Transverse colon (tissue), 4 donors: ENCODE measurements at places on chromosomes 11 and 22. TPM values are rescaled to one million over a fixed set of nuclear protein-coding genes. Genes with fewer than 3 reads are reported as not detected.
A peak's percentile ranks its signal among the peaks of the same experiment; 100 is the strongest.

The KDM4E gene
- total RNA-seq, result not detected

GRCh38 chr22:30829901-30830550, 135.4 kb downstream of the OSBP2 start:
- no peak for DNase-seq

The CDK2AP2 gene
- 49.4 TPM for total RNA-seq

DNA sequence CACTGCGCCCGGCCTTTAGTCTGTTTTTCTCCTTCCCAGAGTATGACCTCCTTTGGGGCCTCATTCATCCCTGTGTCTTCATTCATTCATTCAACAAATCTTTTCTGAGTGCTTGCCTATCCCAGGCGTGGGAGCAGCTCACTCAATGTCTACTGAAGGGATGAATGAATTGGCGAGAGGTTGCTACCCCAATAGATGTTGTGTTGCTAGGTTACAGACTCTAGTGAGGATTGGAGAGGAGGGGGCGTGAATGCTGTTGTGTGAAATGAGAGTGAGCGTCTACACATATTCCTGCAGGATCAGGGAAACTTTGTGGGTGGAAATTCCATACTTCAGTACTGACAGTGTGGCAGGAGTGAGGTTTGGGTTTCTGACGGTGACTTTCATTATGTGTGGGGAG, 55.5 kb upstream of the EP300 start:
- no peak for DNase-seq

DNA sequence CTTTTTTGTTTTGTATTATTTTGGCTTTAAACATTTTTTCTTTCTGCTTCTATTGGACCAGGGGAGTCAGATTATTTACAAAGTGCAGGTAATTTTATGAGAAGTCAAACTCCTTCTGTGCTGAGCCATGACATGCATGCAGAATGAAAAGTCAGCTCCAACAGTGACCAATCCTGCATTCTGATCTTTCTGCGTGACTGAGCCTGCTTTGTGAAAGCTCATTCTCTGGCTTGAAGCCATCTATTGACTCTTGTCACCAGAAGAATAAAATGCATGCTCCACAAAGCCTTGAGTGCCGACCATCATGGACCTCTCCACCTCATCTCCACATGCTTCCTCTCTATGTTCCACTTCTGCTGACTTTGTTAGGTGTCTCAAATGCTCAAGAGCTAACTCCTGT, 50.2 kb downstream of the MIAT start:
- DNase-seq, result no peak

GRCh38 chr11:114987186-114987760, 308.9 kb downstream of the NXPE2 start:
- no peak for DNase-seq

GRCh38 chr22:47196166-47196849, 433.9 kb downstream of the TBC1D22A start:
- DNase-seq, result no peak

- DNase-seq, result no peak
Observed at GRCh38 chr22:24181996-24182899, 961 bp downstream of the SUSD2 start.

DNA sequence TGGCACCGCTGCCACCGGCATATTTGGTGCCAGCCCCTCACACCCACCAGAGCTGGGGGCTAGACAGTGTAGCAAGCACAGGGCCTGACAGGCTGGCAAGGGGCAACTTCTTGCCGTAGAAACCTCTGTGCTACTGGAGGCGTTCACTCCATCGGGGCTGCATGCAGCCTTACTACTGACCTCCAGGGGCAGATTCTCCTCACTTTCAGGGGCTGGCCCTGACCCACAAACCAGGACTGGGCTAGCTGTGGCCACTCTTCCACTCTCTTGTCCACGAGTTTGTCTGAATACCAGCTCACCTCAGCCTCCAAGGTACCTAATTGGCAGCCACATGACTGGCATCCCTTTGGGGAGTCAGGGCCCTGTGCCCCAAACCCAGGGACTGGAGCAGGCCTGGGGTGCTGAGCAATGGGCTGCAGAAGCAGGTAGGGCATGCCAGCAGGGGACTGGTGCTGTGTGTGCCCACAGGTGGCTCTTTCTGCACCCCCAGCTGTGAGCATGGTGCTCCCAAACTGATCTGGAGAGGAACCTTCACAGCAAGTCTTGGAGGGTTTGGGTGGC, 2.1 kb upstream of the LMO1 start:
- DNase-seq, result no peak

GRCh38 chr11:13384908-13385640, 77.9 kb downstream of the BTBD10 start:
- DNase-seq, result peak; percentile 28

- DNase-seq, result no peak
Observed at GRCh38 chr22:35742342-35743100, 24.8 kb downstream of the APOL5 start.

DNA sequence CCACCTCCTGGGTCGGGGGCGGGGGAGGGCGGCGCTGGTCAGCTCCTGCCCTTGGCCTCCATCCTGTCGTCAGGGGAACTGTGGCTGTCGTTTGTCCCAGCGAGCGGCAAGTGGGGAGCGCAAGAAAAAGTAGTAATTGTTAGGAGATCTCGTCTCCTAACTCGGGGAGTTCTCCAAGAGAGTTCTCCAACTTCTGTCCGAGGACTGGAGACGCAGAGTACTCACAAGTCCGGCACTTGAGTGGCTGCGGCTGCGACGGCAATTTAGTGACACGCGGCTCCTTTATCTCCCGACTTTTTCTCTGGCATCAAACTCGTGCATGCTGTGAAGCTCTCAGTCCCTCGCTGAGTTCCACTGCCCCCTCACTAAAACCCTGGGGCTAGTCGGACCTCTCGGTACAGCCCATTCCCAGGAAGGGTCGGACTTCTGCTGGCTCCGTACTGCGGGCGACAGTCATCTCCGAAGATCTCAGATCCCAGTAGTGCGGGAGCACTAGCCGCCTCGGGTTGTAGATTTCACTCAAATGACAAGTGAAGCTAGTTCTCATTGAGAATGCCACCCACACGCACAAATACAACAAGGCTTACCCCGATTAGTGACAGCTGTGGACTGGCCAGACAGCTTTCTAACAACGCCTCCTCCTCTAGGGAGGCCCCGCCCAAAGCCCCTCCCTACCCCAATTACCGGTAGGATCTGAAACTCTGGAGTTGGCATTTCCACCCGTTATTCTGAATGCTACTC, at the start of gene PGR:
PGR (minus strand) TSS at position 611 of the 741 bp plus-strand sequence. CDS start 743 bp downstream, outside the sequence.
- peak; percentile 39 for DNase-seq

The OSBP2 gene
- 7.5 TPM for total RNA-seq

DNA sequence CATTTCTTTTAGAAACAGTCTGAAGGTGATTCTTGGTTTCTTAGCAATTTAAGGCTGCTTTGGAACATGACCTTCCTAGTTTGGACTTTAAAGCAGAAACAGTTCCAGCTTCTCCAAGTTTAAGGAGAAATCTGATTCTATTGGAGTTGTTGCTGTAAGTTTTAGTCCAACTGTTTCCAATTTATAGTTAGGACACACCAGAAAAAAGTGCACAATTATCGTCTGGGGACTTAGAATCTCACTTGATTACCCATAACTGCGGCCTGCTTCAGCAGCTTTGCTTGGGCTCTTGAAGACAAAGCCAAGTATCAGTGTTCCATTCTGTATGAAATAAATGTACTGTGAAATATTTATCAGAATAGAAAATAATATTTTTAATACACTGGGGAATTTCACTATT, 246.6 kb downstream of the TMEM135 start:
- no peak for DNase-seq

DNA sequence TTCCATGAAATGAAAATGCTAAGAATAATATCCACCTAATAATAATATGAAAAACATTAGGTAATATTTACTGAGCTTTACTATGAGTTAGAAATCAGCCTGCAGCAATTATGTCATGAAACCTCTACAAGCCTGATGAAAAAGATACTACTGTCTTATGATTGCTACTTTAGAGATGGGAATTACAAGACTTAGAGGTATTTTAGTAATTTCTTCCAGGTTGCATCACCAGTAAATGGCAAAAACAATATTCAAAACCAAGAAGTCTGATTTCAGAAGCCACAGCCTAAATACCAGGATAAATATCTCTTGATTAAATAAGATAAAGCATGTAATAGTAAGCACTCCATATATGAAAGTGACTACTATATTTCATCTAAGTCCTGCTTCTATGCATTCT, 13.8 kb downstream of the OR5B21 start:
- DNase-seq, result no peak

- no peak for DNase-seq
Observed at GRCh38 chr22:22213231-22213630, 31.4 kb upstream of the VPREB1 start.

- no peak for DNase-seq
Observed at GRCh38 chr11:72981971-72982685, 160.0 kb downstream of the FCHSD2 start.

GRCh38 chr11:130381317-130381716, 47.1 kb downstream of the ADAMTS8 start:
- DNase-seq, result no peak
